Islet precursor cell (in vitro differentiated cells): ENCODE measurements at places on chromosomes 13 and 19.
A peak's percentile ranks its signal among the peaks of the same experiment; 100 is the strongest.

DNA sequence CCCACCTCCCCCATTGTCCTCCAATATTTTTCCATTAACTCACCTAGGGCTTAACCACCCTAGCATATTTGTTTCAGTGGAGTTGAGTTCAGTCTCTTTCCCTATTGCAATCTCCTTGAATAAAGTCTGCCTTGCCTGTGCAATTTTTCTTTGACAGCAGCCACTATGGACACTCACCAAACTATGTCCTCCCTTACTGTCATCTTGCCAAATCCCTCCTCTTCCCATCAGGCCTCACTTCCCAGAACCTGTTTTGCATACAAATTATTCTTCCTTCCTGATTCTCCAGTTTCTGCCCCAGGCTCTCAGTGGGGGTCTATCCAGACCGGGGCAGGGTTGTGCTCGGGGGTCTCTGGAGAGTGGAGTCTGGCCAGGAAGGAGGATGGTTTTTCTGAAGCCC, 2.2 kb upstream of the LYPD5 start:
- DNase-seq, result no peak

- DNase-seq, result no peak
Measured at GRCh38 chr13:92658293-92658692, 568.3 kb upstream of the GPC6 start.

- DNase-seq, result no peak
Measured at GRCh38 chr19:39524495-39524894, 8.2 kb downstream of the EID2B start.

- DNase-seq, result no peak
Measured at GRCh38 chr19:37251308-37252229, 33.6 kb downstream of the ZNF383 start.

DNA sequence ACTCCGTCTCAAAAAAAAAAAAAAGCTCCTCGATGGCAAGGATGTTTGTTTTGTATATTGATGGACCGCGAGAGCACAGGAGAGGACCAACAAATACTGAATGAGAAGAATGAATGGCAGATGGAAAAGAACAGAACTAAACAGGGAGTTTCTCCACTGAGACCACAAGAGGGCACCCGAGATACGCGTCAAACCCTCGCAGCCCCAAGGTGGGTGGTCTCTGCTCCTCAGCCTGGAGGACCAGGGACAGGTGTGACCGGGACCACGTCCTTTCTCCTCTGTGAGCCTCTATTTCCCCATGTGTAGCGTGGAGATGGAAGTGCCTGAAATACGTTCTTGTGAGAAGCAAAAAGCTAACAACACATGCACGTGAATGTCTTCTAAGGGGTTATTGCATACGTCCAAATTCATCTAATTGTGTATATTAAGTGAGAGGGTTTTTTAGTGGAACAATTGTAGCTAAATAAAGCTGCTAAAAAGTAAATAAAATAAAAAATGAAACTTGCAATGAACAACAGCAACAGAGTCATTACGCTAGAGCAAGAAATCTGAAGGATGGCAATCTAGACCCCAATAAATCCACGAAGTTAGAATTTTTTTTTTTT, 8.3 kb upstream of the CDC42EP5 start:
- DNase-seq, result peak; percentile 80

DNA sequence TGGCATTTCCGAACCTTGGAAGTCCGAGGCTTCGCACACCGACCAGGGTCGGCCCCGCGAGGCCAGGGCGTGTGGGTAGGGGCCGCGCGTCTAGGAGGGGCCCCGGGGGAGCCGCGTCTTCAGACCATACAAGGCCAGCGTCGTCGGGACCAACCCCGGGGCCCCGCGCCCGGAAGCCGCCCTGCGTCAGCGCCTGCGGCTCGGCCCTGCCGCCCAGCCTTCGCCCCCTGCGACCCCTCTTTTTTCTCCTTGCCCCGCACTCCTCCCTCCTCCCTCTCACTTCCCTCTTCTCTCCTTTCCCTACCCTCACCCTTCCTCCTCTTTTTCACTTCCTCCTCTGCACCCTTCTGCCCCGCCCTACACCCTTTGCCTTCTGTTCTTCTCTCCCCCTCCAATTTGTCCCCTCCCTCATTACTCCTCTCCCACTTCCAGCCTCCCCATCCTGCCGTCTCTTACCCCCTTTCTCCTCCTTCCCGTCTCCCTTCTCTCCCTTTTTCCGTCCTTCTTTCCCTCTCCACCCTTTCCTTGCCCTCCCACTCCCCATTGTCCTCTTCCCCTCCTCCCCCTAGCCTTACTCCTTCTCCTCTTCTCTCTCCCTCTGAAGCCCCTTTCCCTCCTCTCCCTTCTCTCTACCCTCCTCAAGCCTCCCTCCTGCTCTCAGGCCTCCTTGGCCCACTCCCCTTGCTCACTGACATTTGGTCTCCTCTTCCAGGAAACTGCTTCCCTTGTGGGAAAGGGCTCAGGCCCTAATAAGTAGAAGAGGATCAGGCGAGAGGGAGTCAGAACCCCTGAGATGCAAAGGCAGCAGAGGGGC, 2.2 kb upstream of the PLEKHG2 start:
- DNase-seq, result peak; percentile 79

DNA sequence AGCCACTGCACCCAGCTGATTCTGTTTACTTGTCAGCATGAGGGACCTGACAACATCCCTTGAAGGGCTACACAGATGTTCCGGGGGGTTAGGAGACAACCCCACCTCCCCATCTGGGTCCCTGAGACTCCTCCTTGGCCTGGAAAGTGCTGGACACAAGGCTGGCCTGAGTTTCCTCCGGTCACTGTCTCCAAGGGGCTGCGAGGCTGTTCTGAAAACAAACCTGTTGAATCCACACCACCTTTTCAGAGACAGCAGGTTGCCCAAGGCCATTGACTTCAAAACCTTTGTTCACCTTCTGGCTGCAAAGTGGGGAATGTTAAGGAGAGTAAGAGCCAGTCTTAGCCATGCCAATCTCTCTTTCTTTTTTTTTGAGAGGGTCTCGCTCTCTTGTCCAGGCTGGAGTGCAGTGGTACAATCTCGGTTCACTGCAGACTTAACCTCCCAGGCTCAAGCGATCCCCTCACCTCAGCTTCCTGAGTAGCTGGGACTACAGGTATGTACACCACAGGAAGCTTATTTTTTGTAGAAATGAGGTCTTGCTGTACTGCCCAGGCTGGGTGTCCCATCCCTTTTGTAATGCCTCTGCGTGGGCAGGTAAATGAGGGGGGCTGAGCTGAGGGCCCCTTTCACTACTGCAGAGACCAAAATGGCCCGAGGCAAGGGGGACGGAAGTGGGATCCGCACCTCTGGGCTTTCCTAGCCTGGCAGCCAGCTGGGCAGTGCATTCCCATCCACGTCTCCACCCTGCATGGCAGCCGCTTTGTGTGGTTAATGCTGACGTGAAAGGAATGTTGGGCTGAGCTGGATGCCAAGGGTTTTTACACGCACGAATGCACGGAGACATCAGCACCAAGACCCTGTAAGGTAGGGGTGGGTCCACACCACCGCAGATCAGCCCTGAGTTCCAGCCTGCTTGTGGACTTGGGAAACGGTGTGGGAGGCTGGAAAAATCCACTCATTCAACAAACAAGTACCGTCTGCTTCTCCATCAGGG, 1.9 kb upstream of the ZNF628 start:
- DNase-seq, result no peak

- DNase-seq, result no peak
Measured at GRCh38 chr13:74032325-74032724, 101.9 kb downstream of the KLF12 start.

GRCh38 chr19:18167011-18167410, 6.6 kb upstream of the IFI30 start:
- no peak for DNase-seq

- DNase-seq, result no peak
Measured at GRCh38 chr19:5086230-5086629, 117.3 kb downstream of the KDM4B start.

- no peak for DNase-seq
Measured at GRCh38 chr13:49256841-49257240, 9.1 kb downstream of the CDADC1 start.

- peak; percentile 73 for DNase-seq
Measured at GRCh38 chr19:14377883-14378328, 3.3 kb upstream of the ADGRE5 start.

- DNase-seq, result no peak
Measured at GRCh38 chr19:21603431-21604231, 98.2 kb downstream of the ZNF429 start.

GRCh38 chr13:86870444-86870843, 800.7 kb upstream of the SLITRK5 start:
- DNase-seq, result no peak

DNA sequence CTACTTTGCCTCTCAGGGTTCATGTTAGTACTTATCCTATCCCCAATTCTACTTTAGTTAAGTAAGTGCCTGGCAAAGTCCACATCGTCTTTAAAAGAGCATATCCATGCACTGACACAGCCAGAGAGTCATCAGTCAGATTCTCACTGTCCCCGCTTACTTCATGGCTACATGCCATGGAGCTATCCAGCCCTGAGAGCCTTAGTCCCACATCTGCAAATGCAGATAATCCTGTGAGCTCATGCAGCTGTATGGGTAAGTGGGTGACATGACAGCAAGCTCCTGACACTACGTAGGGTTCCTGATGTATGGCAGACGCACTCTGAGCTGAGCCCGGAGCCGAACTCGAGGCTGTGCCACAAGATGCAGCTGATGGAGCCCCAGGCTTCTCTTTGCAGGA, 661.5 kb downstream of the LIG4 start:
- DNase-seq, result no peak

- peak; percentile 95 for DNase-seq
Measured at GRCh38 chr19:13055213-13056051, 47.2 kb downstream of the LYL1 start.
